ENCODE measurements at places on chromosomes 3 and 15.

GRCh38 chr3:69865925-69866679 is 126.8 kb downstream of the MITF start:
- DNase-seq = no peak

- no peak for DNase-seq
Measured at GRCh38 chr3:43248185-43248583, 38.2 kb upstream of the SNRK start.

- DNase-seq = no peak
Measured at GRCh38 chr3:132205609-132206008, 111.6 kb upstream of the ACP3 start.

GRCh38 chr15:88482263-88482662 is 14.8 kb downstream of the MRPS11 start:
- DNase-seq = no peak

DNA sequence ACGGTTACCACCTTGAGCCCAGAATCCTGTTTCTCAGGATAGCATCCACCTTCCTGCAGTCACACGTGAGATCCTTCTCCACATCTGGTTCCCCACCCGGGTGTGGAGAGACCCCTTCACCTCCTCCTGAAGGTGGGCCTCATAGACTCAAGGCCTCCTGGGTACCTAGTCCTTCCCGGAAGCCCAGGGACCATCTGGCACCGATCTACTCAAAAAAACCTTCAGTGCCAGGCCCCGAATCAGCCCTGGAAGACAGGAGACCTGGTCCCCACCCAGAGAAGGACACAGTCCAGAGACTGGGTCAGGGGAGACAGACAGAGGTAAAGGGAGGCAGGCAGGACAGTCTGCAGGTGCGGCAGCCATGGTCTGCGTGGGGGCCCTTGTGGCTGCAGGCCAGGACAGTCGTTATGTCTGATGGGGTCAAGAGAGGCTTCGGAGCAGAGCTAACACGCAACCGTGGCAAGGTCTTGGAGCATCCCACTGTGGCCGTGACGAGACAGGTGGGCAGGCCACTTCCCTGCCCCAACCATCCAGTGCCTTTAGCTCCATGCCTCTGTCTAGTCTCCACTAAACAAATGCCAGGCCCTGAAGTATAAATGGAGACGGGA is 112.2 kb upstream of the ABHD17C start:
- peak; percentile 49 for DNase-seq

DNA sequence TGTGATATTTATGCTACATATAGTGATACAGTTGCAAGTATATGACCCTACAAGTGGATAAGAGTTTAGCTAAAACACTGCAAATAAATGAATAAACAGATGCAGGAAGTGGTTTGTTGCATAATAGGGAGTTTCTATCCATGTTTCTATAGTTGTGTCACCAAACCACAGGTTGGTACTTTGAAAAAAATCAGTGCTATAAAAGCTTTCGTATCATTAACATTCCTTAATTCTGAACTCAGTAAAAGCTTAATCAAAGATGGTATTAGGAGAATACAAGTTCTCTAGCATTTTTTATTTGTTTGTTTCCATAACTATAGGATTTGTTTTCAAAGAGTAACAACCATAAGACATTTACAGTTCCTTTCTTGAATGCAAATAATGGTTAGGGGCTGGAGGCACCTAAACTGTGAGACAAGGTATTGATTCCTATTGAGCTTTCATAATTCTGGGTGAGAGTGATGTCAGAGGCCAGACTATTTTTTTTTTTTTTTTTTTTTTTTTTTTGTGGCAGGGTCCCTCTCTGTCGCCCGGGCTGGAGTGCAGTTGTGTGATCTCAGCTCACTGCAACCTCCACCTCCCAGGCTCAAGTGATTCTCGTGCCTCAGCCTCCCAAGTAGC is 29.6 kb downstream of the CPOX start:
- no peak for DNase-seq

DNA sequence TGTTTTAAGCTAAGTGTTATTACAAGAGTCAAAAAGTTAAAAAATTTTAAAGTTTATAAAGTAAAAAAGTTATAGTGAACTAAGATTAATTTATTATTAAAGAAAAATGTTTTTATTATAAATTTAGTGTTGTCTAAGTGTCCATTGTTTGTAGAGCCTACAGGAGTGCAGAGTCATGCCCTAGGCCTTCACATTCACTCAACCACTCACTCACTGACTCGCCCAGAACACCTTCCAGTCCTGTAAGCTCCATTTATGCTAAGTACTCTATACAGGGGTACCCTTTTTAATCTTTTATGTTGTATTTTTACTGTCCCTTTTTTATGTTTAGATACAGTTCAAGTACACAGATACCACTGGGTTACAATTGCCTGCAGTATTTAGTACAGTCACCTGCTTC is 37.2 kb downstream of the EEFSEC start:
- no peak for DNase-seq

DNA sequence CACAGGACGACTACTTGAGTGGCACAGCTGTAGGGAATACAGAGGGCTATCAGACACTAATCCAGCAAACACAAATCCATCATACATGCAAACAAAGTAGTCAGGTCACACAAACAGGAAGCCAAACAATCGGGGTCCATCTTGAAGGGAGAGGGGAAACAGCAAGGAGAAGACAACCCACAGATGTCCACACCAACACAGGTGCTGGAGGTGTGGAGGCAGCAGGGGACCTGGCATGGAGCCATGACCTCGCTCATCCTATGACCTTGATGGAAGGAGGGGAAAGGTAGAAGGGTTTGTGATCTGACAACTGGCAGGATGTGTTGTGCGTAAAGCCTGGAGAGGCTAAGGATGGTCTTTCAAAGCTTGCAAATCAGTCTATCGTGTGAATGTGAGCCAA is 39.9 kb upstream of the SKOR1 start:
- no peak for DNase-seq

GRCh38 chr3:154904328-154904727 is 175.8 kb upstream of the MME start:
- no peak for DNase-seq

- peak; percentile 57 for DNase-seq
Measured at GRCh38 chr15:82952158-82953081, at the start of gene HOMER2. Gene HOMER2, minus strand, starts transcription at chr15:82952720. Its CDS starts 185 bp downstream, at chr15:82952535.

GRCh38 chr3:117068301-117068700 is 358.7 kb downstream of the TUSC7 start:
- no peak for DNase-seq

DNA sequence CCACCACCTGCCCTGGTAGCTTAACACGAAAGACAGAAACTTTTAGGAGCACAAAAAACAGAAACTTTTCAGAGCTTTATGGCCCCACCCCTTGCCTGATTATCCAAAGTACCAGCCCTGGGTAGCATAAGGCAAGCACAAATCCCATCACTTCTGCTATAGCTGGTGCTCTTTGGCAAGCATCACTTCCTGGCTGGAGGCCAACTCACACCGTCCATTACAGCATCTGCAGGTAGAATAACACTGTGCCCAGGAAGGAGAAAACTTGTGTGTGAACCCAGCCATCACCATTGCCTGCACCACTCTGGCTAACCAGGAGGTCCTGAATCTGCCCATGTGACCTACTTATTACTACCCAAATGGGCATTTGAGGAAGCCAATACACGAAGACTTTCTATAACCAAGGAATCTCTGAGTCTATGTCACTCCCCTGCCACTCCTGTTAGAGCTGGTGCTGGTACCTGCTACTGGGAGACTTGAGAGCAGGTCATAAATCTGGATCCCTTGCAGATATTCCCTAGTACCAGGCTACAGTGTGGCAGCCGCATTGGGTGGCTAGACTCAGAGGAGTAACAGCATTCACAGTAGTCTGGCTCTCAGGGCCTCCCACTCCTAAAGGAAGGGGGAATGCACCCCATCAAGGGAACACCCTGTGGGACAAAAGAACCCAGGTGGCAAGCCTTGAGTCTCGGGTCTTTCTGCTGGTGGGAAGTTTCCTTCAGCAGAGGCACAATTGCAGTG is 73.3 kb upstream of the AKAP13 start:
- no peak for DNase-seq

DNA sequence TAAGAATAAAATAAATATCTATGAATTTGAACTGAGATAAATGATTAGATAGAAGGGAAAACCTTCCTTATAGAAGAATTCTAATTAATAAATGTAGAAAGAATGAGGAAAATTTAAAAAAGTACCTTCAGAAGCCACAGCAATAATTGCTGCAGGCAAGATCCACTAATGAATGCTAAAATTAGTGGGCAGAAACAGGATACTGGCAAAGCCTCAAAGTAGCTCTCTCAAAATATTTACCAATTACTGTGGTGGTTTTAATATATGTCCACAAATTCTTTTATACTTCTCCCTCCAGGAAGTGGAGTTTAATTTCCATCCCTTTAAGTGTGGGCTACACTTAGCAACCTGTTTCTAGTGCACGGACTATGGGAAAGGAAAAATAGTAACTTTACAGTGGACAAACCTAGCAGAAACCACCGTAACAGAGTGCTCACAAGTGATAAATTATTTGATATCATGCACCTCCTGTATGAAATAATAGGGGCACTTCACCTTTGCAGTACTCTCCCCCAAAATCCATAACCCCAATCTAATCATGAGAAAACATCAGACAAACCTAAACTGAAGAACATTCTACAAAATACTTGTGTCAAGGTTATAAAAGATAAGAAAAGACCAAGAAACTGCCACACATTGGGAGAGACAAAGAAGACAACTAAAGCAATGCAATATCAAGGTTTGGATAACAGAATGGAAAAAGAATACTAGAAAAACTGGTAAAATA is 6.8 kb downstream of the PEAK1 start:
- DNase-seq = no peak
